ENCODE measurements at places on chromosomes 6 and 20. TPM values are rescaled to one million over a fixed set of nuclear protein-coding genes. Genes with fewer than 3 reads are reported as not detected.

POM121L2 gene
- total RNA-seq, result not detected

SAMD10 gene
- total RNA-seq, result 0.68 TPM

DNA sequence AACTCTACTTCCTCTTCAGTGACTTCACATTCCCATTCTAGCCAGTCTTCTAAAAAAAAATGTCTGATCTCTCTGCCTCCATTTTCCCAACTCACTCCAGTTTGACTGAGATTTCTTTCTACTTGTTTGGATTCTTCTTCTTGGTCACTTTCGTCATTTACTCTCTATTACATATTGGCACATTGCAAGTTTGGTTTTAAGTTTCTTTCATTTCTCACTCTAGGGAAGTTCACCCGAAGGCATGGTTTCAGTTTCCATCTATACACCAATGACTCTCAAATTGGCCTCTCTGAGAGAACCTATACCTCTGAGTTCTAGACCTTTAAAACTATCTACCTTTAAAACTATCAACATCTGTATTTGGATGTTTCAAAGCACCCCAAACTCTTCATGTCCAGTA is 51.3 kb downstream of the CD109 start:
- no peak for DNase-seq

DNA sequence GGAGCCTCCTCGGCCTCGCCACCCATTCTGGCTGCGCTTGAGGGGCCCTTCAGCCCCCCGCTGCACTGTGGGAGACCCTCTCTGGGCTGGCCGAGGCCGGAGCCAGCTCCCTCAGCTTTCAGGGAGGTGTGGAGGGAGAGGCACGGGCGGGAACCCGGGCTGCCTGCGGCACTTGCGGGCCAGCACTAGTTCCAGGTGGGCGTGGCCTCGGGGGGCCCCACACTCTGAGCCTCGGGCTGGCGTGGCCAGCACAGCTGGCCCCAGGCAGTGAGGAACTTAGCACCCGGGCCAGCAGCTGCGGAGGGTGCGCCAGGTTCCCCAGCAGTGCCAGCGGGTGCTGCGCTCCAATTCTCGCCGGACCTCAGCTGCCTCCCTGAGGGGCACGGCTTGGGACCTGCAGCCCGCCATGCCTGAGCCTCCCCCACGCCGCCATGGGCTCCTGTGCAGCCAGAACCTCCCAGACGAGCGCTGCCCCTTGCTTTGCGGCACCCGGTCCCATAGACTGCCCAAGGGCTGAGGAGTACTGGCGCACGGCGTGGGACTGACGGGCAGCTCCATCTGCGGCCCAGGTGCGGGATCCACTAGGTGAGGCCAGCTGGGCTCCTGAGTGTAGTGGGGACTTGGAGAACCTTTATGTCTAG is 6.5 kb downstream of the MUC22 start:
- no peak for DNase-seq

- DNase-seq, result no peak
These were observed 31.8 kb downstream of the PHACTR1 start for GRCh38 chr6:12748411-12748810.

- peak; percentile 73 for DNase-seq
These were observed 1.1 kb downstream of the RNASET2 start for GRCh38 chr6:166955121-166955864.

GPR63 gene
- total RNA-seq, result 0.83 TPM

GRCh38 chr6:78611886-78612480 is 255.4 kb upstream of the IRAK1BP1 start:
- DNase-seq, result no peak

GRCh38 chr6:149999636-150000035 is 25.7 kb downstream of the RAET1L start:
- no peak for DNase-seq

- no peak for DNase-seq
These were observed 76.0 kb downstream of the MKKS start for GRCh38 chr20:10357974-10358373.

ZNF337 gene
- total RNA-seq, result 15.6 TPM

GRCh38 chr20:7113577-7114466 is 346.3 kb downstream of the BMP2 start:
- DNase-seq, result no peak

CST1 gene
- not detected for total RNA-seq

STMND1 gene
- total RNA-seq, result 0.27 TPM

DNA sequence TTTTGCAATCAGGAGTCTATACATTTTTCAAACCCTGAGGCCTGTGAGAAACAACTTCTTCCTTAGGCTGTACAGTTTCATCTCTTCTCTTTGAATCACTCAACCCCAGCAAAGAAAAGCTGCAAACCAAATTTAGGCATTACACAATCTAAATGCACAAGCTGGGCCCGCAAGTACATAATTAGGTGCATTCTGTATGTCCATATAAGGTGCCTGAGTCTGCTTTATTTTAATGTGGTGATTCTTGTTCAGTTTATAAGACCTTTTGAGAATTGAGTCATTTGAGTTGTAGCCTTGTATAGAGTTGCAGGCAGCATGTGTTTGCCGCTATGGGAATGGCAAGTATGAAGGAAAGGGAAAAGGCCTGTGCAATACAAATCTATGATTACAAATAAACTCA is 709.6 kb upstream of the MARCKS start:
- DNase-seq, result no peak

Data from sigmoid colon (tissue), 7 donors.